ENCODE measurements at places on chromosomes 1 and 21.

- DNase-seq = no peak
These were observed 2.8 kb downstream of the DHCR24 start for GRCh38 chr1:54884135-54884586.

GRCh38 chr1:43135857-43136781 is 36.0 kb downstream of the EBNA1BP2 start:
- no peak for DNase-seq

DNA sequence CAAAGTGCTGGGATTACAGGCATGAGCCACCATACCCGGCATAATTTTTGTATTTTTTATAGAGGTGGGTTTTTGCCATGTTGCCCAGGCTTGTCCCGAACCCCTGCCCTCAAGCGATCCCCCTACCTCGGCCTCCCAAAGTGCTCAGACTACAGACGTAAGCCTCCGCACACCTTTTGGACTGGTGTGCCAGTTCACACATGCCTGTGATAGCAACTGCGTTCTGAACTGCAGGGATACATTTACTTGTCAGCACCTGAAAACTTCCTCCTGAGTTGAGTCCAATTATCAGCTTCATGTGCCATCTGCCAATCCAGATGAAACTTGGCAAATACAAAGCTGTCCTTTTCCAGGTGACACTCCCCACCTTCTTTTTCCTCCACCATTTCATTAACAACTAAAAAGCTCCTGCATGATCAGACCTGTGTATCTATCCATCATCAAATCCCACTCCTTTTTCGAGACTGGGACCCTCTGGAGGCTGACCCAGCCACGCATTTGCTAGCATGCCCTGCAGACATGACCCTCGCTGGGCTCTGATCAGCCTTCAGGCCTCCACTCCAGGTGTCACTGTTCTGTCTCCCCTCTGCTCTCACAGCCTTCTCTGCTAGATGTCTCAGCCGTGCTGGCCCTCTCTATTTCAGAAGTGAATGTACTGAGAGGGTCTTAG is 2.1 kb upstream of the DEGS1 start:
- DNase-seq = no peak

- no peak for DNase-seq
These were observed 9.1 kb upstream of the PADI2 start for GRCh38 chr1:17128361-17128760.

DNA sequence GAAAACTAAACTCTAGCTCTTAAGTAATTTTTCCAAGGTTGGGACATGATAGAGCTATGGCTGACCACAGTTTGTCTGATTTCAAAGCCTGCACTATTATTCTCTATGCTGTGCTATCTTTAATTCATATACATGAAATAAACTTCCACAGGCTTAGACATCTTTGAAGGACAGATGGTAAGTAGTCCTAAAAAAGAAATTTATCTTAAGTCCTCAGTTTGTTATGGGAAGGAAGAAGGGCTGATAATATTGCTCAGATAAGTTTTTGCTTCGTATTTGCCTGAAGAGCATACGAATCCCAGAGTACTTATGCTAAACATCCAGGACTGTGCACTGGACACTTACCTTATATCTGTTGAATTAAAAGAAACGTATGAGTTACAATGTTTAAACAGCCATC is 39.6 kb downstream of the VCAM1 start:
- DNase-seq = no peak

- no peak for DNase-seq
These were observed 46.0 kb downstream of the NKAIN1 start for GRCh38 chr1:31193729-31194128.

DNA sequence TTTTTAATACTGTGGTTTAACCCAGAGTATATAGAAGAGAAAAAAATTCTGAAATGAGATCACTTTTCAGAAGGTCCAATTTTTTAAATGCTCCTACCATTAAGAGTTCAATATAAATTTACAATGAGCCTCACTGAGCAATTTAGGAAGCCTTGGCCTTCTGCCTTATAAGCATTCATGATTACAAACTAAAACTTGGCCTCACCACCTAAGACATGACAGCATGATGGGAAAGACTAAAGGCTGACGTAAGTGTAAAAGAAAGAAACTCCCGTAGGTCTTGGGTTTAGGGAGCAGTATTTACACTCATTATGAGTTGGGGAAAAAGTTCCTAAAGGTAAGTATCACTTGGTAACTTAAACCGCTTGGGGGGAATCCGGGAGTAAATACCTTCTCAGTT is 70.7 kb upstream of the ESRRG start:
- DNase-seq = no peak

DNA sequence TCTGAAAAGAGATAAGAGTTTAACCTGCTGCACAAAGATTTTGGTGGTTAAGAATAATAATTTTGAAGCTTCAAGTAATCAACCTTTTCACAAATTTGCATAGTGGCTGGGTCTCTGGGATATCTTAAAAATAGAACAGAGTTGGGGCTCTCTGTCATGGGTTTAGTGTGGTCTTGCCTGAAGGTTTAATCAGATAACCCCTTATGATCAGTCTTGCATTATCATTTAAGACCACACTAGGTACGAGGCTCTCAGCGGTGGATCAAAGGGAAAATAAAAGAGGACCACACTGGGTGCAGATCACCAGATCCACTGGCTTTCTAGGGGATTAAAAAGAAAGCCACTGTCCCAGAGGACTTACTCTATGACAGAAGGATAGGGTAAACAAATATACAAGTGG is 19.5 kb downstream of the LRRC8C start:
- no peak for DNase-seq

DNA sequence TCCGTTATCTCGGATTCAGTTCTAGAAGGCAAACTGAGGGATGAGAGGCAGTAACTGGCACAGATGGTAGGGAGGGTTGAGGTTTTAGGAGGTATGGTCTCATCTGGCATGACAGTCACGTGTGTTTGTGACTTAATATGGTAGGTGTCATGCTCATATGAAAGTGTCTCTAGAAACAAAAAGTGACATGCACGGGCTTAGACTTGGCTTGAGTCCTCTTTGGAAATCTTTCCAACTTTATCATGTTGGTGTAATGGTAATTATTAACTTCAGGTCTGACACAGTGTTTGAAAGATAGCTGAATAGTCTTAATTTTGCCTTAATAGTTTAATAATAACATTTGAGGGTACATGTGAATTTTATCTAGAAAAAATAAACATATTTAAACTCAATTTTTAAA is 218.1 kb downstream of the FMN2 start:
- no peak for DNase-seq

DNA sequence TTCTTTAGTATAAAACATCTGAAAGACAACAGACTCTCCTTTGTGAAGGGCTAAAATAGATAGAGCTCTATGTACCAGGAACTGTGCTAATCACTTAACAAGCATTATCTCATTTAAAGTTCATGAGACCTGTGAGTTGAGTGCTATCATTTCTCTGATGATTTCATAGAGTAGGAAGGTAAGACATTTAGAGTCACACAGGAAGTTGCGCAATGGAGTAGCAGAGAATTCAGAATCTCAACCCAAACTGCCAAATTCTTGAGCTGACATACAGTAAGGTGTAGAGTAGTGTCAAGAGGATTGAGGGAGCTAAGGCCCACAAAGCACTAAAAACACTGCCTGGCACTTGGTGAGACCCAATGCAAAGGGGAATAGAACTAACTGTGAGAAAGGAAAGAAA is 384.3 kb downstream of the NTNG1 start:
- DNase-seq = no peak

- DNase-seq = no peak
These were observed 30.1 kb upstream of the SLC45A3 start for GRCh38 chr1:205710201-205711062.

GRCh38 chr1:202238914-202239313 is 45.3 kb downstream of the LGR6 start:
- no peak for DNase-seq

DNA sequence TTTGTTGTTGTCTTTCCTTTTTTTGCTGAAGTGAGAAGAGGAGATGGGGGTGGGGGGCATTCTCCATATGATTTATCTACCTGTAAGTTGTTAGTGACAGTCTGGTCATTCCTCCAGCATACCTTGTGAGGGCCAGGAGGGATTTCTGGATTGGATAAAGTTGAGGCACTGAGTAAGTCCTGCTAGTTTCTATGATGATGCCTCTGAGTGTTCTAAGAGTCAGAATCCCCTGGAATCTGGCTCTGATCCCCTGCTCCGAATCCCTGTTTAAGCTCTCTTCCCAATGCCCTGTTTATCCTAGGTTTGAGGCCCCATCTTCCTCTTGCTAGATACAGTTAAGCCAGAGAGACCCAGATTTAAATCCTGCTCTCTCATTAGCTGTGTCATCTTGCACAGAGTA is 83.2 kb upstream of the HOOK1 start:
- DNase-seq = no peak

- peak; percentile 48 for DNase-seq
These were observed 25.5 kb downstream of the CAPN9 start for GRCh38 chr1:230772457-230773395.

GRCh38 chr1:109248797-109249629 is at the start of gene CELSR2:
Gene CELSR2, plus strand, starts transcription at chr1:109249539. Its CDS starts 541 bp downstream, at chr1:109250080.
- DNase-seq = peak; percentile 95

DNA sequence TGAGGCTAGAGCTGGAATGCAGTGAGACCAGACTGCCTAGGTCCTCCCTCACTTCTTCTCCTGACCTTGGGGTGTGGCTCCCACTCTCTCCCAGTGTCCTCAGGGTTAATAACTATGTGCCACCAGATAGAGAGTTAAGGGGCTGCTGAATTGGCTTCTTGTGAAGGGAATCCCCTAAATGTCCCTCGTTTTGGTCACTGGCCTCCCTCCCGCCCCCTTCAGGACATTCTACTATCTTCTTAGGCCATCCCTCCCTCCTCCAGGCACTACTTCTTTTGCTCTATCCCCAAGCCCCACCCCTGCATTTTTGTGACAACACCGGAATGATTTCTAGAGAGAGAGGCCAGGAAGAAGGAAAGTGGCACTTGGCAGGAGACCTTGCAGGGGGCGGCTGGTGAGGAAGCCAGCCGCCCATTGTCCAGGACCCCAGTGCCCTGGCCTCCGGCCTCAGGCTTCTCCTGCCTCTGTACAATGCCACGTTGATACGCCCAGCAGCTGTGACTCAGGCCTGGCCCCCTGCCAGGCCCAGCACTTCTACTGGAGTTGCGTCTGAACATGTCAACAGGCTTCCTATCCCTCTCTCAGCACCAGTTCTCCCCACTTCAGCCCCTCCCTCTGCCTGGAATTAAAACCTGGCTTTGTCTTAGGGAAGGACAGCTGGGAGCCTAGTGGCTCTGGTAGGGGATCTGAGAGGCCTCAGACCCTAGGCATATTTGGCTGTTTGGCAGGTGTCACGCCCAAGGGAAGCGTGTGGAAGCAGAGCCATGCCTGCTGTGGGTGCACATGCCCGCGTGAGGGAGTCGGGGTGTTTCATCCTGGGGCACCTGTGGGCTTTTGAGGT is 9.1 kb downstream of the LMNA start:
- peak; percentile 79 for DNase-seq

- DNase-seq = no peak
These were observed 12.6 kb upstream of the ADORA3 start for GRCh38 chr1:111516005-111516535.

DNA sequence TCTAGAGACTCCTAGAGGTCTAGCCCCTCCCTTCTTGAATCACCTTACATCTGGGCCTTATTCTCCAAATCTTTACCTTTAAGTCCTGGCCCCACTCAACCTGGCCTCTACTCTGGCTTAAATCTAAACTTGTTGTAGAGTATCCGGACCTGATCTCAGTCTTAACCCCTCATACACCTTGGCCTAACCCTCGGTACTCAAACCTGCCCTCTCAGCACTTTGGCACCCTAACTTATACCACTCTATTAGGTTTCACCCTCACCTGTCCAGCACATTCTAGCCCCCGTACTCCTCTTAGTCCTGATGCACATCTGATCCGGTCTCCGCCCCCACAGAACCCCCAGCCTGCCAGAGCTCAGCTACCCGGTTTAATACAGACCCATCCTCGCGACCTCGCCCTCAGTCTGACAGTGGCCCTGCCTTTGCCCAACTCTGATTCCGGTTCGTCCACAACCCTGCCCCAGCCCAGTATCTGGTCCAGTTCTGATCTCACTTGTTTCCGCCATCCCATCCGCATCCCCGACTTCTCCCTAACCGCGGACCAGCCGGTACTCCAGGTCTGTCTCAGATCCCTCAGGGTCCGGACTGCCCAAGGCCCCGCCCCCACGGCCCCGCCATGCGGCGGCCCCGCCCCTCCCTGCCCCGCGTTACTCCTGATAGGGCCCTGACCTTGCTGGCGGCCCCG is 1.5 kb downstream of the TRIM62 start:
- no peak for DNase-seq

GRCh38 chr1:1179346-1179982 is 5.8 kb downstream of the TTLL10 start:
- DNase-seq = peak; percentile 33

DNA sequence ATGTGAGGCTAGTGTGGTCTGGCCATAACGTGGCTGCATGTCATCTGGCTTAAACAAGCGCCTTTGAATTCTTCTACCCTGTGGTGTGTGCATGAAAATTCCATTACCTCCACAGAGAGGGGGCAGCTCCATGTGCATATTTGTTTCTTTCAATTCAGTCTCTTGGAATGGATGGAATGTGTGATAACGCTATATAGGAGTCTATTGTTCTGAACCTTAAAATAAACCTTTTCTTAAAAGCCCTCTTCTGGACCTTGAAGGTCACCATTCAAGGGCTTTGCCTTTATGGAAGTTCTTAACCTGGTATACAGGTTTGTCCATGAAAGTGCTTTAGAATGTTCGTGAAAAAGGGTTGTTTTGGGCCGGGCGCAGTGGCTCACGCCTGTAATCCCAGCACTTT is 118.2 kb upstream of the ADGRL2 start:
- no peak for DNase-seq

DNA sequence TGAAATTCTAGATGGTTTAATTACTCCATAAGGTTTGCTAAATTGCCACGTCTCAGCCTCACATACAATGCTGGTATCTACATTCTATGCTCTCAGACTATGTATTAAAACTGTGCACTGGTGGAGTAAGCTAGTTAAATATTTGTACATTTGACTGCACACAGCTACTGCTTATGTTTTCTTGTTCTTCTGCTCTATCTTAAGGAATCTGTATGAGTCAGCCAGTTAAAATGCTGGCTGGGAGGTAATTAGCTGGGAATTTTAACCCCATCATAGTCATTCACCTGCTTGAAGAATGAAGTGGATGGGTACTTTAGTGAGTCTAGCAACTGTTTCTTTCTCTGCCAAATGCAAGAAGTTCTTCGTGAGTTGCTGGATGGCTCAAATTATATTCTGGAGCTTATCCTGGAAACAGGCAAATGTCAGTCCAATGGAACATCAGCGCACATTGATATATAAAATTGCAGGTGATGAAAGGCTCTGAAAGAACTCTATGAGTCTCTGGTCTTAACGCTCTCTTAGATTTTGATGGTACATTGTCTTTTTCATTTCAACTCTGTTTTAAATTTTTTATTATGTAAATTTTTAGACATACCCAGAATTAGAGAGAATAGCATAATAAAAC is 83.4 kb downstream of the BACH1 start:
- no peak for DNase-seq

DNA sequence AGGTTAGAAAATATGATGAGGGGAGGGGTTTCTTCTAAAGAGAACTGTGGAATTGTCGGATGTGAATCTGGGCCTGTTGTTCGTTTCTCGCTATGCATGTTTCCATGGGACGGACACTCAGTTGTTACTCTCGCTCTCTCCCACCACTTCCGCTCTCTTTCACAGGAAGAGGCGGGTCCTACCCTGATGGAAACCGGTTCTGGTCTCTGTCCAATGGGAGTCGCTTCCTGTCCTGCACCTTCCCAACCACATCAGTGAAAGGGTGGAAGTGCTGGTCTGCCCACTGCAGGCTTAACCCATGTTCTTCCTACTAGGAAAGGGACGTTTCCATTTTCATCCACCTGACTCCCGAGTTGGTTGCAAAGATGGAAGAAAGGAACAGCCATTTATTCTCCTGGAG is 119.4 kb downstream of the KCNJ15 start:
- DNase-seq = no peak

Measured in SK-N-SH (cell line).